ENCODE measurements at places on chromosomes 1 and 21.

GRCh38 chr1:104932030-104932915 lies 1182.6 kb downstream of the AMY1C start:
- DNase-seq: no peak

GRCh38 chr1:34690269-34690668 lies 64.6 kb upstream of the GJB5 start:
- DNase-seq: no peak

DNA sequence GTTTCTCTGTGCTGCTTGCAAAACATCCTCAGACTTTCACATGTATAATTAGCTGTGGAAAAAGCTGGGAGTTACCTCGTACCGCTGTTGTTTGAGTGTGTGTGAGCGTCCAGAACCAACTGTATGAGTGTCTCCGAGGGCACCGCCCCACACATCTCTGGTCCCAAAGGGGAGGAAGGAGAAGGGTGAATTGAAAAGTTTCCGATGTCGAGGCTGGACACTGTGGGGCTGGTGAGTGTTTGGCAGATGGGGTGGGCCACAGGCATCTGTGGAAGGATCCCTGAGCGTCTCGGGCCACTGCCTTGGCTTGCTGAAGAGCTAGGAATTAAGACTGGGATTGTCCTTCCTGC lies 1.2 kb downstream of the ATP2B4 start:
- no peak for DNase-seq

DNA sequence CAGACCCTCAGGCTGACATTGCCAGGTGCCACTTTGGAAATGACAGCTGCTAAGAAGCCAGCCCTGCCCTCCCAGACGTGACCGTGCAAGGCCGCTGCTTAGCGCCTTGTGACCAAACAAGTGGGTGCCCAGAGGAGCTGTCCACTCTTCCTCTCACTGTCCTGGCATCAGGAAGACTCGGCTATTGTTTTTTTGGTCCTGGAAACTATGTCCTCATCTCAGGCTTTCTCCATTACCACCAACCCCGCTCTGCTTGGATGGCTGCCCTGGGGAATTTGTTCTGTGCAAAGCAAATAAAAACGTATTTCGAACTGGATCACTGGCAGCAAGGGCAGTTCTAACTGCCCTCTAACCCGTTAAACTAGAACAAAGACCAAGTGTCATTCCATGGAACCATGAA lies 13.7 kb upstream of the TENT5C start:
- DNase-seq: no peak

DNA sequence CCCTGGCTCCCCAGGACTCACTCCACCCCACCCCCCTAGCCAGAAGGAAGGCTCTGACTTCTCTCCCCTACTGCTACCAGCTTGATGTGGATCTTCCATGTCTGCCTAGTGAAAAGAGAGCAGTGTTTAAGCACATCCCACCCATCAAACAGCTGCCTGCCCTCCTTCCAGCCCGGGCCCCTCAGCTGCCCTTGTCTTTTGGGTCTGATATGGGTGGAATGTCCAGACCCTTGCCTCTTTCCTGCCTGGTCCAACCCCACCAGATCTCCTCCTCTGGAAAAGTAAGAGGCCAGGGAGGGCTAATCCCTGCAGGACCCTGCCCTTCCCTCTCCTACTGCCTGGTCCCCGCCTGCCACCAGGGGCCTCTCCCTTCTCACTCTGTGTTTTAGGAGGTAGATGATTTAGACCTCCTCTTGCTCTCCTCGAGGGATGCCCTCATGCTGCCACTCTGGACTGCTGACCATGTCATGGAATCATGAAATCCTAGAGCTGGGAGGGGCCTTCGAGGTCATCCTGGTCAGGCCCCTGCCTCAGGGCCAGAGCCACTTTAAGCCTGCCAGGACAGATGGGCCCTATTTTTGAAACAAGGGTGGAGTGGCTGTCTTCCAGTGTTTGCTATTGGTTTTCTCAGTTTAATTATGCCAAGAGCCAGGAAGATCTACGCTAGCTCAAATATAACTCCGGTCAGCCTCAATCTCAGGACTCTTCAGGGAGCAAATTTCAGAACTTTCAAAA lies 15.8 kb upstream of the HSPG2 start:
- no peak for DNase-seq

- DNase-seq: no peak
These were observed 213.7 kb upstream of the HOOK1 start for GRCh38 chr1:59601041-59601441.
